ENCODE measurements at places on chromosomes 2 and 18.

DNA sequence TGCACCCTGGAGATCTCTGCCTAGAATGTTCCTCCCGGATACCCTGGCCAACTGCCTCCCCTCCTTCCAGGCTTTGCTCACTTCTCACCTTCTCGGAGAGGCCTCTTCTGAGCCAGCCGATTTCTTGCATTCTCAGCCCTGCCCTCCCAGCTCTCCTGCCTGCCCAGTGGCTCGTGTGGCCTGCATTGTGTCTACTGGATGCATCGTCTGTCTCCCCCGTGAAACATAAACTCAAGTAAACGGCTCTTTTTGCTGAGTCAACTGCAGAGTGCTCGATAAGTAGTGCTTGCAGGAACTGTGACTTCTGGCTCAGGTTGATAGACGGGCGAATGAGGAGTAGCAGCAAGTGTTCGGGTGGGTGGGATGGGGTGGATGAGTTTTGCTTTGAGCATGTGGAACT, 112.5 kb upstream of the ODC1 start:
- no peak for DNase-seq
- no peak overlapping the region for H3K27ac ChIP-seq
- H3K36me3 ChIP-seq: no peaks in the 10 kb centered on the region
- H3K27me3 ChIP-seq: no peaks in the 10 kb centered on the region
- H3K4me3 ChIP-seq: no peak overlapping the region
- H3K4me1 ChIP-seq: no peaks in the 10 kb centered on the region

- H3K4me3 ChIP-seq: peak overlapping the region; percentile 87
- no peak for DNase-seq
- H3K27me3 ChIP-seq: no peaks in the 10 kb centered on the region
- H3K27ac ChIP-seq: peak overlapping the region; percentile 94
- peaks cover 14% of the 10 kb centered on the region for H3K4me1 ChIP-seq
Observed at GRCh38 chr2:26344581-26345282, 1.2 kb upstream of the SELENOI start.

DNA sequence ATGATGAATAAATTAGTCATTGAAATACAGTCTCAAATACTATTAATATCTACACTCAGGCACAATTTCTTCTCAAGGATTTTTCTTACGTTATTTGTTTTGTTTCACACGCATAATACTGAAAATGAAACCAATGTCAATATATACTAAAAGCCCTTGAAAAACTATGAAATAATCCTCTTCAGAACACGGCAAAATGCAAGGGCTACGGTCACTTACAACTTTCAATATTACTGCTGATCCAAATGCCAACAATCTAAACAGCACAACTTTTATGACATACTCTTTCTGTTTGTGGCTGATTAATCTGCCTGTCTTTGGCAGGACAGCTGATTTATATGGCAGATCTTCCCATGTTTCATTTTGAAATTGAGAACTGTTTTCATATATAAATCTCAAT, 68.3 kb downstream of the LRPPRC start:
- H3K27me3 ChIP-seq: no peaks in the 10 kb centered on the region
- H3K36me3 ChIP-seq: peaks cover 10% of the 10 kb centered on the region
- DNase-seq: no peak
- no peak overlapping the region for H3K27ac ChIP-seq

GRCh38 chr2:168336786-168337388, 89.5 kb upstream of the STK39 start:
- no peaks in the 10 kb centered on the region for H3K27me3 ChIP-seq
- H3K36me3 ChIP-seq: no peaks in the 10 kb centered on the region
- no peaks in the 10 kb centered on the region for H3K4me1 ChIP-seq
- peak; percentile 23 for DNase-seq
- H3K4me3 ChIP-seq: no peak overlapping the region

DNA sequence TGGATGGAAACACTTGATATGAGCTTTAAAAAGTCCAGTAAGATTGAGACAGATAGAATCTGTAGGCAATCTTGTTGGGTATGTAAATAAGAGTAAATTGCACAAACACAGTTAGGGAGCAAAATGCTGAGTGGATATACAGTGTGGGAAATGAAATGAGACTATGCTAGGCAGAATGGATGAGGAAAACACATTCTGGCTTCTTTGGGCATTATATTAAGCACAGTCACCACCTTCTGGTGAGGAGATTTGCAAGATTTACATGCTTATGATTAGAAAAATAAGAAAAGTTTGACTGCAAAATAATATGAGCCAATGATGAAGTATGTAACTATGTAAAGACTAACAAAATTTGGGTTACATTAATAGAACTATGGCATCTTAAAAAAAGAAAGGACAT, 2165.0 kb upstream of the CELF4 start:
- H3K36me3 ChIP-seq: no peaks in the 10 kb centered on the region
- no peaks in the 10 kb centered on the region for H3K4me1 ChIP-seq
- no peaks in the 10 kb centered on the region for H3K27me3 ChIP-seq
- H3K27ac ChIP-seq: no peak overlapping the region
- H3K4me3 ChIP-seq: no peak overlapping the region

- H3K27ac ChIP-seq: no peak overlapping the region
- no peak overlapping the region for H3K4me3 ChIP-seq
- no peak for DNase-seq
- H3K36me3 ChIP-seq: peaks cover 7% of the 10 kb centered on the region
- no peaks in the 10 kb centered on the region for H3K4me1 ChIP-seq
- no peaks in the 10 kb centered on the region for H3K27me3 ChIP-seq
Observed at GRCh38 chr2:24722141-24722790, 70.9 kb downstream of the PTRHD1 start.

DNA sequence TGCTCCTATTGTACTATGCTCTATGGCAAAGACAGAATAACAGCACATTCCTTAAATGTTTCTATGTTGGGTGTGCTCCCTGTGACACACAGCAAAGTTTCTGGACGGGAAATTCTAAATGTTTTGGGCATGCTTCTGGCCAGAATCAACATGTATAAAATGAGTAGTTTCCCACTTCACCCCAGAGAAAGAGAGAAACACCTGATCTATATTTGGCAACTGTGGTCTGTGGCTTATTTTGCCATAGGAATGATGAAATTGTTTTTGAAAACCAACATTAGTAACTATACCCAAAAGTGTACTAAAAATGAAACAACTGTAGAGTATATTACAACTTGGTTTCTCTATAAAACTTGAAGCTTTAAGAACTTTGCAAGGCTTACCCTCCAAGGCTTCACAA, 89.1 kb downstream of the RAD51AP2 start:
- no peak for DNase-seq
- no peak overlapping the region for H3K4me3 ChIP-seq
- no peaks in the 10 kb centered on the region for H3K27me3 ChIP-seq
- H3K4me1 ChIP-seq: no peaks in the 10 kb centered on the region

DNA sequence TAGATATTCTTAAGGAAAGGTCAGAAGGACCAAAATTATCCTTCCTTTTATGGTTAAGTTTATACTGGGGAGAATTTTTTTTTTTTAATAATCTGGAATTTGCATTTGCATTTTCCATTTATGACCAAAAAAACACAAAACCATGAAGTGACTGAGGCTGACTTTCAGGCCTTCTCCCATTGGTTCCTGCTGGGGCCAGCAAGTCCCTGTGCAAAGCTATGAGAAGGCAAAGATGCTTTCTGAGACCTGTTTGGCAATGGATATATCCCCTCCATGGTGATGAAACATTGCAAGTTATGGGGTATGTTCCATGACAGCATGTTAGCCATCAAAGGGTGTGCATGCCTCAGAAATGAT, 60.8 kb downstream of the KIAA2012 start:
- H3K36me3 ChIP-seq: no peaks in the 10 kb centered on the region
- no peaks in the 10 kb centered on the region for H3K4me1 ChIP-seq
- no peak overlapping the region for H3K27ac ChIP-seq
- no peak overlapping the region for H3K4me3 ChIP-seq

- no peak overlapping the region for H3K27ac ChIP-seq
- H3K27me3 ChIP-seq: no peaks in the 10 kb centered on the region
- H3K36me3 ChIP-seq: no peaks in the 10 kb centered on the region
- H3K4me3 ChIP-seq: no peak overlapping the region
- no peak for DNase-seq
Observed at GRCh38 chr18:56067969-56068671, 480.1 kb upstream of the TCF4 start.

DNA sequence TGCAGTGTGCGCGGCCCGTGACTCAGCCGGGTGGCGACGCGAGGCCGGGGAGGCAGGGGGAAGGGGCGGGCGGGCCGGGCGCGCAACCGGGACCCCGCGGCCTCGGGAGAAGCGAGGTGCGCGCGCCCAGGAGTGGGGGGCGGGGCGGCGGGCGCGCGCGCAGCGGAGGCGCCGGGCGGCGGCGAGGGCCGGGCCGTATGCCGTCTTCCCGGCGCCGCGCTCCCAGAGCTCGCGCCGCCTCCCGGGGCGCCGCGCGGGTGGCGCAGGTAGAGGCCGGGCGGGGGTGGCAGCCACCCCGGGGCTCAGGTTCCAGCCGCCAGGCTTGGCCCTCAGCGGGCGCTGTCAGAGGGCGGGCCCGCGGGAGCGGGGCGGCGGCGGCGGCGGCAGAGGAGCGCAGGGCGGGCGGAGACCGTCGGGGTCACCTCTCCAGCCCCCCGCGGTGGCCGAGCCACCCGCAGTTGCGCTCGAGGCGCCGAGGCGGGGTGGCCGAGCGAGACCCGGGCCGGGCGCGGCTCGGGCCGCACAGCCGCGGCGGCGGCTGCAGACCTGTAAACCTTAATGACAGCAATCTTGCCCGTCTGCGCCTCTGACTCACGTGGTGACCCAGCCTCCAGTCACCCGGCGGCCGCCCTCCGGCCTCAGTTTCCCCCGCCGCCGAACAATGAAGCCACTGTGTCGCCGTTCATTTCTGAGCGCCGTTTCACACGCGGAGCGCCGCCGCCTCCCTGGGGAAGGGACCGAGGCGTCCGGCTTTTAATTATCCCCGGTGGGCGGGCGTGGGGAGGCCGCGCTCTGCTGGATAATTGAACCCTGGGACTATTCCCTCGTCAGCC, 25.3 kb upstream of the SMAD7 start:
- no peaks in the 10 kb centered on the region for H3K36me3 ChIP-seq
- H3K4me1 ChIP-seq: peaks cover 12% of the 10 kb centered on the region
- no peak overlapping the region for H3K27ac ChIP-seq
- peak; percentile 39 for DNase-seq
- peak overlapping the region; percentile 54 for H3K4me3 ChIP-seq

- H3K27ac ChIP-seq: no peak overlapping the region
- H3K4me3 ChIP-seq: no peak overlapping the region
- DNase-seq: no peak
- no peaks in the 10 kb centered on the region for H3K27me3 ChIP-seq
- peaks cover 5% of the 10 kb centered on the region for H3K4me1 ChIP-seq
Observed at GRCh38 chr2:112658839-112659667, 13.3 kb downstream of the SLC20A1 start.

DNA sequence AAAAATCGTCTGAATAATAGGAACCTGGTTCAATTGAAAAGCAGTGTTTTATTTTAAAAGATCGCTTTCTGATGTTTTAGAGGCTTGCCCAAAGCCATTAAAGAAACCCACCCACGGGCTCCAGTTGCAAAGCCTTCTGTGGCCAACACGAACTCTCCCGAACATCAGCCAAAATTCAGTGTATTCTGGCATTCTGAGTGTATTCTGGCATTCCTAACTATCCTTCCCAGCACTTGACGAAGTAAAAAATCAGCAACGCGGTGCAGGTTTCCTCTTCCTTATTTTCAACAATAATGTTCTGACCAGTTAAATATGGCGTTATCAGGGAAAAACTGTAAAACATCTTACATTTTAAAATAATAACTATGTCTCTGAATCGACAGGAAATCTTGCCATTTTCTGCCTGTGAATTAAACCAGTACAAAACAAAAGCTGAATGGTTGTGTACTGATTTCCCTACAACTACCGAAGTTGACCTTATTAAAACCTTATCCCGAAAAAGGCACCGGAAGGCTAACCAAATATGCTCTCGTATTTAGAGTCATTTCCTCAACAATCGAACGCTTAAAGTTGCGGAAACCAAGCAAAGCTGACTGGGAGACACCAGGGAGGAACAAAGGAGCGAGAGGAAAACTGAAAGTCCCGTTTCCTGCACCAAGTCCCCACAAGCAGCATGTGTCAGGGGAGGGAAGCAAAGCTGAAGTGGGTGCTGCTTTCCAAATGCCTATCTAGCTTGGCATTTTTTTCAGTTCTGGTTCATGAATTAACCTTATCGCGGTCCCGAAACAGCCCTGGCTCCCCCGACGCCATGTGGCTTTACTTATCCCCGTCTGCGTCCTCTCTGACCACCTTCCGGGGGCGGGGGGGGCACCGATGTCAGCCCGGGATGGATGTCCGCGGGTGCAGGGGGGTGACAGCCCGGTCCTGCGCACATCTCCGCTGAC, 44.3 kb downstream of the ZNF516 start:
- H3K4me1 ChIP-seq: peaks cover 5% of the 10 kb centered on the region
- H3K36me3 ChIP-seq: no peaks in the 10 kb centered on the region
- no peaks in the 10 kb centered on the region for H3K27me3 ChIP-seq
- H3K27ac ChIP-seq: no peak overlapping the region
- H3K4me3 ChIP-seq: peak overlapping the region; percentile 57

DNA sequence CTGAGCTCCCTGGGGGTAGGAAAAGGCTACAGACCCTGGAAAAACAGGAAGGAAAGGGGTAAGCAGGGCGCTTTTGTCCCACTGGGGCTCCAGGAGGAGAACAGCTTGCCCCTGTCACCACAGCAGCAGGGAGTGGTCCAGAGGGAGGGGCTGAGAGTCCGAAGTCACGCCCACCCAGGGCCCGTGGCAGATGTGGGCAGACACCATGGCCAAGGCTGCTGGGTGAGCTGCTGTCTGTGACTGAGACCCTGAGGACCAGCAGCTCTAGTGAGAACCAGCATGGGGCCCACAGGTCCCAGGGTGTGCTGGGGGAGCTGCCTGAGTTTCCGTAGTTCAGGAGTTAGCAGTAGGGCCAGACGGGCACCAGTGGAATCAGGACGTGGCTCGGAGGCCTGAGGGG, 162.0 kb downstream of the SPP2 start:
- no peak overlapping the region for H3K27ac ChIP-seq
- H3K4me1 ChIP-seq: peaks cover 14% of the 10 kb centered on the region

- no peak overlapping the region for H3K4me3 ChIP-seq
- DNase-seq: no peak
- no peaks in the 10 kb centered on the region for H3K4me1 ChIP-seq
- peaks cover 19% of the 10 kb centered on the region for H3K27me3 ChIP-seq
Observed at GRCh38 chr18:69399253-69399652, 1.4 kb upstream of the DOK6 start.

- H3K27me3 ChIP-seq: peaks cover 10% of the 10 kb centered on the region
- no peak overlapping the region for H3K4me3 ChIP-seq
- H3K27ac ChIP-seq: no peak overlapping the region
- no peak for DNase-seq
Observed at GRCh38 chr2:110727923-110728322, 4.5 kb upstream of the ACOXL start.

GRCh38 chr18:53795610-53796009, 428.9 kb downstream of the MBD2 start:
- H3K4me3 ChIP-seq: no peak overlapping the region
- H3K27ac ChIP-seq: no peak overlapping the region
- no peaks in the 10 kb centered on the region for H3K27me3 ChIP-seq
- DNase-seq: no peak
- no peaks in the 10 kb centered on the region for H3K4me1 ChIP-seq

DNA sequence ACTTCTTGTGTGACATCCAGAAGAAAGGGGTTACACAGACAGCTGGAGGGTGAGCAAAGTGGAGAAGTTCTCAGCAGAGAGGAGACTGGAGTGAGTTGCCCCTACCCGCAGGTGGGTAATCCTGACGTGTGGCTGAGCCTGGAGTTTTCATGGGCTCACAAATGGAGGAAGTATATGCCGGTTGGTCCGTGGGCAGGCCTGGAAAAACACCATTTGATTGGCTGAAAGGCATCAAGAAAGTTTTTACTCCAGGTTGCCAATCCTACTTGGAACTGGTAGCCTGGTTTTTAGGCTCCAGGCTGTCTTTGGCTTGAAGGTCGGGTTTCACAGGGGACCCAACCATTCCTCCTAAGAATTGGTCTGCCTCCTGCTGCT, 1177.4 kb upstream of the LRRTM1 start:
- no peaks in the 10 kb centered on the region for H3K27me3 ChIP-seq
- no peak for DNase-seq
- H3K27ac ChIP-seq: no peak overlapping the region
- no peaks in the 10 kb centered on the region for H3K36me3 ChIP-seq
- no peaks in the 10 kb centered on the region for H3K4me1 ChIP-seq

Measured in effector memory CD4-positive, alpha-beta T cell (primary cell).